ENCODE measurements at places on chromosomes 3 and 15. TPM values are rescaled to one million over a fixed set of nuclear protein-coding genes. Genes with fewer than 3 reads are reported as not detected.
A peak's percentile ranks its signal among the peaks of the same experiment; 100 is the strongest.

DNA sequence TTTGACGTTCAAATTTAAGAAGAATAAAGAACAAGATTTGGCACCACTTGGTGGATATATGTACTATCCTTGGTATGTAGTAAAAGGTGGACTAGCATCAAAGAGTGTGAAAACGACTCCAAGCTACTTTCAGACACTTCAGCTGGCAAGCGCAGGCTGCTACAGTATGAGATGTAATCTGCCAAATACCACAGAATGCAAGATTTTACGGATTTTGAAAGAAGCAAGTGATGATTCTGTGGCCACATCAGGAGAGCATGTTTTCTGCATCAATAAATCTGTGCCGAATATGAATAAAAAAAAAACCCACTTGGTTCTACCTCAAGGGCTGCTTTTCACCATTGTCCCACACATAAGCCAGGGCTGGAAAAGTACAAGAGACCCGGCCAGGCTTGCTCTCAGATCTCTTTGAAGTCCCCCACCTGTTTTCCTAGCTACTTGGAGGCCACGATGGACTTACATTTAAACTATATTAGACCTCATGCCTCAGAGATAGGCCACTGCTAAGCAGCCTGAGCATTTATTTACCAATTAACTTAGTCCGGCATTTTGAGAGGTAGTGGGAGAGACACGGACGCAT lies 37.4 kb downstream of the MYO1E start:
- no peak for DNase-seq

DNA sequence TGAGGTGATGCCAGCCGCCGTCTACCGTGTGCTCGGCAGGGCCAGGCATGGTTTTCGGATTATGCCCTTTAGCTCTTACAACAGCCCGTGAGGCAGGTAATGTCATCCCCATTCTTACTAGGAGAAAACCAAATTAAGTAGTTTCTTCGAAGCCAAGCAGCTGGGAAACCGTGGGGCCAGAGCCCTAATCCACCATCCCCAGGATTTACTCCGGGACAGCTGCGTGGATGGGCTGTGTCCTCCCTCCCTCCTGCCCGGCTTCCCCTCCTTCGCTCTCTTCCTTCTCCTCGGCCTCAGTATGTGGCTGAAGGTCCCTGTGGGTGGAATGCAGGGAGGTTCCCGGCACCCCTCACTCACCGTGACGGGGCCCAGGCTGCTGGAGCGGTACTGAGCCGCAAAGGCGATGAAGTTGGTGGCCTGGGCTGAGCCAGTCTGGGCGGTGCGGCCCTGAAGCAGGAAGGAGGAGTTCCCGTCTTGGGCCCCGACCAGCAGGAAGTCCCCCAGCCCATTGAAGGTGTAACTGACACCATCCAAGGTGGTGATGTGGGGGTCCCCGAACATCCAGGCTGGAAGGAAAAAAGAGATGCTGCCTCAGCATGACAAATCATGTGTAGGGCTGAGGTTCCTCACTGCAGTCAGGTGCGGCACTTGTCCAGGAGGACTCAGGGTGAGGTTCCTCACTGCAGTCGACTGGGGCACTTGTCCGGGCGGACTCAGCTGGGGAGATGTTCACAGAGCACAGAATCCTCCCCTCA lies 42.5 kb downstream of the MUC20 start:
- no peak for DNase-seq

GRCh38 chr3:71011565-71012287 lies 571.8 kb downstream of the FOXP1 start:
- no peak for DNase-seq

DNA sequence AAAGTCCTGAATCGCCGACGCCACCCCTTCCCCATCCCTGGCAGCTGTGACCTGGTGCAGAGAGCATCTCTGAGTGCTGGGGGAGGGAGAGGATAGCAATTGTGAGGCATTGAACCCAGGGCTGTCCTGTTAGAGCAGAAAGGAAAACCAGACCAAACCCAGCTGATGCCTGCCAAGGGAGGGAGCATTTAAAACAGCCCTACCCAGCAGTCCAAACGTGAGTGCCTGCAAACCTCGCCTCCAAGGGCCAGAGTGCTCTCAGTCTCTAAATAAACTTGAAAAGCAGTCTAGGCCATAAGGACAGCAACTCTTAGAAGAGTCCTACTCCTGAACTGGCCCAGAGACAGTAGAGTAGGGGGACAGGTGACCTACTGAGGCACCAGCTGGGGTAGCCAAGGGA lies 20.0 kb upstream of the LARS2 start:
- DNase-seq, result no peak

The TPRG1 gene
- total RNA-seq, result not detected

- DNase-seq, result peak; percentile 65
These were observed 750 bp downstream of the PODXL2 start for GRCh38 chr3:127629467-127630403.

The BSN gene
- 3.3 TPM for total RNA-seq

GRCh38 chr15:75045332-75046015 lies 22.1 kb downstream of the PPCDC start:
- DNase-seq, result no peak

GRCh38 chr3:71492566-71492965 lies 91.0 kb downstream of the FOXP1 start:
- no peak for DNase-seq

DNA sequence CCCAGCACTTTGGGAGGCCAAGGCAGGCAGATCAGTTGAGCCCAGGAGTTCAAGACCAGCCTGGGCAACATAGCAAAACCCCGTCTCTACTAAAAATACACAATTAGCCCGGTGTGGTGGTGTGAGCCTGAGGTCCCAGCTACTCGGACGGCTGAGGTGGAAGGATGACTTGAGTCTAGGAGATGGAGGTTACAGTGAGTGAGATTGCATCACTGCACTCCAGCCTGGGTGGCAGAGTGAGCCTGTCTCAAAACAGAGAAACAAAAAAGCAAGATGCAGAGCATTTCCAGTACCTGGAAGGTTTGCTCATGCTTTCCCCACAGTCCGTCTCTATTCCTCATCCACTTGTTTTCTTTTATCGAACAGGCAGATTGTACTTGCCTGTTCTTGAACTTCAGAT lies 3.8 kb upstream of the PDIA5 start:
- DNase-seq, result no peak

- no peak for DNase-seq
These were observed 147.6 kb downstream of the IL20RB start for GRCh38 chr3:137105277-137105977.

The ZNF106 gene
- total RNA-seq, result 31.7 TPM

- DNase-seq, result no peak
These were observed 33.9 kb upstream of the CDIN1 start for GRCh38 chr15:36545467-36545992.

The CCRL2 gene
- total RNA-seq, result 16.0 TPM

GRCh38 chr3:42544492-42545283 lies 37.1 kb downstream of the SEC22C start:
- no peak for DNase-seq

The MYO5C gene
- 60.2 TPM for total RNA-seq

The UBXN7 gene
- total RNA-seq, result 64.4 TPM

GRCh38 chr3:143329567-143330211 lies 210.1 kb downstream of the CHST2 start:
- DNase-seq, result no peak

- no peak for DNase-seq
These were observed 139.7 kb downstream of the NSMCE3 start for GRCh38 chr15:29129926-29130325.

DNA sequence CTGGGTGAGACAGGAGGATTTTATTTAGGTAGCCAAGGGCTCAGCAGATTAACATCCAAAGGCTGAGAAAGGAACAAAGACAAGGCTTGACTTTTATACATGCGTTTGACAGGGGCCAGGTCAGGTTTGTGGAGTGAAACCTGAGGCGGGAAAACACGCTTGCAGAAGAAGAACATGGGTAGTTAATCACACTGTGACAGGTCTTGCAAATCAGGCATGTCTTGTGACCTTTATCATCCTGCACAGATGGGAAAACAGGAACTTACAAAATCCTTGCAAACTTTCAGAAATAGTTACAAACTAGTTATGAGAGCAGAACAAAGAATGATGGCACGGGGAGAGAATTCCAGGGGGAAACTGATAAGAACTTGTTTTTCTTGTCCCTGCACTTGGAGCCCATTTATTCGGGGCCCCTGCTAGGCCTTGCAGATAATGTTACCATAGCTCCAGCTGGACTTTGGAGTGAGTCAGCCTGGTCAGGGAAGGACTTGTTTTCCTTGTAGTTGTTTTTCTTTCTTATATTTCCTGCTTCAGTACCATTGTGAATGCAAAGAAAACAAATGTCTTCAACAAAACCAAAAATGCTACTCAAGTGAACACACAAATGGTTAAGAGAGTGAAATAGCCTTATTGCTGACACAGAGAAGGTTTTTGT lies 965.9 kb upstream of the ROBO1 start:
- peak; percentile 76 for DNase-seq

DNA sequence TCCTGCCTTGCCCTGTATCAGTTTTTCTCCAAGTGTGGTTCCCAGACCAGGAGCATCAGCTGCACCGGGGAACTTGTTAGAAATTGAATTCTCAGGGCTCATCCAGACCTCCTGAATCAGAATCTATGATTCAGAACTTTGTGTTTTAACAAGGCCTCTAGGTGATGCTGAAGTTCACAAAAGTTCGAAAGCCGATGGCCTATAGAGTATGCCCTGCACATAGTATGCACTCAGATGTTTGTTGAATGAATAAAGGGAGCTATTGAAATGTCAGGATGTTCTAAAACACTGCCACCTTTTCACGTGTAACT lies 664 bp upstream of the LARP6 start:
- DNase-seq, result no peak

The DNASE1L3 gene
- 1.9 TPM for total RNA-seq

The ESYT3 gene
- 0.35 TPM for total RNA-seq

GRCh38 chr3:76436894-76437293 lies 603.0 kb upstream of the ROBO2 start:
- DNase-seq, result no peak

The ARGFX gene
- total RNA-seq, result not detected

- no peak for DNase-seq
These were observed 710.3 kb upstream of the ARPP21 start for GRCh38 chr3:34929036-34929435.

GRCh38 chr15:59587085-59587826 lies 24.3 kb upstream of the GCNT3 start:
- DNase-seq, result no peak

The MYL3 gene
- total RNA-seq, result 17.3 TPM

The C3orf85 gene
- 99.7 TPM for total RNA-seq

The TUSC7 gene
- not detected for total RNA-seq

GRCh38 chr3:158570999-158571702 lies at the start of gene MLF1:
MLF1 (plus strand) TSS chr3:158571194; CDS start chr3:158571301, 107 bp downstream.
- DNase-seq, result peak; percentile 93

DNA sequence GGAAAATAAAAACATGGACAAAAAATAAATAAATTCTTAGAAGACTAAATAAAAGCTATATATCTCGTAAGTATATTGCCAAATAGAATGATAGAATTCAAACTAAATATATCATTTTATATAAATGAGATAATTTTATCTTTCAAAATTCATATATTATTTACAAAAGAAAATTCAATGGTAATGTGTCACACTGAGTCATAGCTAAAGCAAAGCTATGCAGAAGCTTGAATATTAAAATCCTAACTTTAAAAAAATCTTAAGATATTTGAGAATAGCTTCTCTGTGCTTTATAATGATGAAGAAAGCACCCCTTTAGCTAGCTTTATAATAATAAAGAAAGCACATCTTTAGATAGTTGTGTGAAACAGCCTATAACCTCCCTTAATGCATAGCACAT lies 1010.8 kb downstream of the OTOL1 start:
- no peak for DNase-seq

The GAP43 gene
- not detected for total RNA-seq

The HSPBAP1 gene
- total RNA-seq, result 13.1 TPM

DNA sequence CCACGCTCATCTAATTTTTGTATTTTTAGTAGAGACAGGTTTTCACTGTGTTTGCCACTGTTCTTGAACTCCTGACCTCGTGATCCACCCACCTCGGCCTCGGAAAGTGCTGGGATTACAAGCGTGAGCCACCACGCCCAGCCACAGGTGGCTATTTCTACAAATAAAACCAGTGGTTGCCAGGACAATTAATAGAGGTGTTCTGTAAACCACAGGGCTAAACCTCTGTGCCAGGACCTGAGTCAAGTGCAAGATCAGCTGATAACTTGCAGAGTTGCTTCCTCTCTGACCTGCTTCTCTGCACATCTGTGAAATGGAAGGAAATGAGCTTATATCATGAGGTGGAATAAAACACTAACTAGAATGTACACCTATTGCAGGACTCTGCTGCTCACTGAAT lies 72.8 kb downstream of the CD200R1L start:
- peak; percentile 73 for DNase-seq

GRCh38 chr3:185630182-185630622 lies 44.1 kb downstream of the SENP2 start:
- DNase-seq, result no peak

The LMOD3 gene
- total RNA-seq, result not detected

The ZNF619 gene
- 14.9 TPM for total RNA-seq

The CLRN1 gene
- not detected for total RNA-seq

DNA sequence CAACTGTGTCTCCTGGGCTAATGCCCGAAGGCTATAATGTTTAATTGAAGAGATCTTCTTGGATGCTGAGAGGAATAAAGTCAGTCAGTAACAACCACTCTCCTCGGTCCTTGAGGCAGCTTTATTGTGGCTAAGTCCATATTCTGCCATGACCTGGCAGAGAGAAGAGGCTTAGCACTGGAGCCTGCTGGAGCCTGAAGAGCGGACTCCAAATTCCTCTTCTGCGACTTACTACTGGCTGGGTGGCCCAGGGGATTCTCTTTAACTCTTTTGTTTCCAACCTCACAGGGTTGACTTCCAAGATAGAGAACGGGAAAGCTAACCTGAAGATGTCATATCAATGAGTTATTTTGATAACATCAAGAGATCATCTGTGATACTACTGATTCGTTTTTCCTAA lies 71.1 kb downstream of the MYO1E start:
- no peak for DNase-seq

DNA sequence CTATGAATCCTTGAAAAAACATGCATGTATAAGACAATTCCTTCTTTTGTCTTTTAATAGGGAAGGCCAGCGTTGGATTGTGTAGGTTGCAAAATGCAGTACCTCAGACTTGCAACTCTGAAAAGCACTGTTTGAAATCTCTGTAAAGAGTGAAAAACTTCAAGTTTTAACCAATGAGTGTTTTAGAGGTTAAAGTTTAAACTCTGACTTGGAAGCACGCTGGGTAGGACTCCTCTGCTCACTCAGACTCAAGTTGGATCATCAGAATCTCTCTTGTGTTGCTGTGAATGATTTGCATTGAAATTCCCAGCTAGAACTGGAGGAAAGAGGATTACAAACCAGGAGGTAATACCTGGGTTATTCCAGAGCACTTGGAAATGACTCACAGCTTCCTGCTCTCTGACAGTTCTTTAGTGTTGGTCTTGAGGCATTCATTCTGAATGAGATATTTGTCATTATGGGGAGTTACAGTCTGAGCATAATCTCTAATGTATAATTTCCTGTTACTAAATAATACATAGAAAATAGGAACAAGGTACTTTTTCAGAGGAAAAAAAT lies 49.1 kb downstream of the PLS1 start:
- no peak for DNase-seq
